Thoracic aorta (tissue), 2 donors: ENCODE measurements at places on chromosomes 3 and 15. TPM values are rescaled to one million over a fixed set of nuclear protein-coding genes. Genes with fewer than 3 reads are reported as not detected.

The DUOX2 gene
- 0.42 TPM for total RNA-seq

The GOLGA6L2 gene
- not detected for total RNA-seq

The CFAP20DC gene
- not detected for total RNA-seq

The UCN2 gene
- total RNA-seq, result 3.0 TPM

The ST3GAL6 gene
- total RNA-seq, result 16.9 TPM

The GABRR3 gene
- not detected for total RNA-seq

The UPK1B gene
- total RNA-seq, result not detected

The STRIT1 gene
- not detected for total RNA-seq

The LIPC gene
- not detected for total RNA-seq

The MME gene
- 3.6 TPM for total RNA-seq

The CTXND1 gene
- total RNA-seq, result not detected

The CPEB1 gene
- 2.8 TPM for total RNA-seq

The LRRC31 gene
- total RNA-seq, result not detected

The MYEF2 gene
- 168 TPM for total RNA-seq

The GOLGA8M gene
- total RNA-seq, result 0.81 TPM

DNA sequence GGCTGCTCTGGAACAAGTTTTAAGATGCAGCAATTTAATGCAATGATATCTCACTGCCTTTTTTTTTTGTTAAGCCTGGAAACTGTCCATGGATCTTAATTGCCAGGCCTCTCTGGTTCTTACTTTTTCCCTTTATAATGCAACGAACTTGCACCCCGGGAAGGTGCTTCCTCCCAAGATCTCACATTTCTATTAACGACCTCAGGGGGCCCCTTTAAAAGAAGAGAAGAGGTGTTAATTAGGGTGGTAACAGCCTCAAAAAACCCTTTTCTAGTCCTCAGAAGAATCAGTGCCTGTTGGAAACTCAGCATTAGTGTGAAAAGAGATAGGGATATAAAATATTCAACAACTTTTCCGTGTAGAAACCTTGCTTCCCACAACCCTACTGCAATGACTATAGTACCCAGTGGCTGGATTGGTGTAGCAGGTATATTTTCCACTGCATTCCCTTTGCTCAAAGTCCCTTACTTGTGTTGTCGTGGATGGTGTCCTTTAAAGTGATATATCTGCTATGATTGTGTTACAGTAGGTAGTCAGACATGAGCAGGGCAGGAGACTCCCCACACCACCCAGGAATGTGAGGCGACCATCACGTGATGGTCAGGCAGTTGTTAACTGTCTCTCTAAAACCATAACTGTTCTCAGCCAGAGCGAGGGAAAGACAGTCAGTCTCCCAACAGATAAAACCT, 121.8 kb downstream of the CTNNB1 start:
- no peak for DNase-seq

GRCh38 chr15:38086611-38087010, 152.2 kb downstream of the TMCO5A start:
- no peak for DNase-seq

GRCh38 chr15:40430271-40430805, 10.4 kb upstream of the BAHD1 start:
- no peak for DNase-seq

GRCh38 chr3:123611082-123611481, 26.2 kb upstream of the HACD2 start:
- no peak for DNase-seq

GRCh38 chr3:71415681-71416122, 167.8 kb downstream of the FOXP1 start:
- no peak for DNase-seq

GRCh38 chr15:100311154-100311625, 30.6 kb downstream of the ADAMTS17 start:
- no peak for DNase-seq

GRCh38 chr3:112459750-112460149, 39.5 kb downstream of the BTLA start:
- no peak for DNase-seq

DNA sequence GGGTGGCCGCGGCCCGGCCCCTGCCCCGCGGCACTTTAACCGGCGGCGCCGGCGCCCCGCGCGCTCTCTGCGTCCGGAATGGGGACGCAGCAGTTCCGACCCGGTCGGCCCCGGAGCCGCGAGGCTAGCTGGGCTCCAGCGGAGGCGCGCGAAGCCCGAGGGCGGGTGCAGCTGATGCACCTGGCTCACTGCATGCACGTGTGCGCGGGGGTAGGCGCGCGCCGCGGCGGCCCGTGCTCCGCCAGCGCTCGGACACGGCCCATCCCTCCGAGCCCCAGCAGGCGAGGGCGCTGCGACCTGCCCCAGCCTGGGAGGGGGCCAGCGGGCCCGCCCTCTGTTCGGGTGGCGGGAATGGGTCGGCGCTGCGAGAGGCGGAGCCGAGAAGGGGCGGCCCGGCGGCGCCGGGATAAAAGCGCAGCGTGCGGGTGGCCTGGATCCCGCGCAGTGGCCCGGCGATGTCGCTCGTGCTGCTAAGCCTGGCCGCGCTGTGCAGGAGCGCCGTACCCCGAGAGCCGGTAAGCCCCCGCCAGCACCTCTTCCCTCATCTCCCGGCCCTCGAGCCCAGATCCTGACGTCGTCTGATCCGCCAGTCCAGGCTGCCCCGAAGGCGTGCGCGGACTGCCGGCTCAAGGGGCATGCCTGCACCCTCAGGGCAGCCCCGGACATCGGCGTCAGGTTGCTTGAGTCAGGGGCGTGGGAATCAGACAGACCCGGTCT, at the start of the genes CHDH and IL17RB:
Gene CHDH (minus strand): TSS at position 286 of the 717 bp plus-strand sequence. CDS start 22,411 bp downstream, outside the sequence.
Gene IL17RB (plus strand): TSS at position 435 of the 717 bp plus-strand sequence. CDS start 21 bp downstream, at position 456.
- DNase-seq, result no peak

- no peak for DNase-seq
Measured at GRCh38 chr3:108863799-108864135, 41.2 kb downstream of the TRAT1 start.

DNA sequence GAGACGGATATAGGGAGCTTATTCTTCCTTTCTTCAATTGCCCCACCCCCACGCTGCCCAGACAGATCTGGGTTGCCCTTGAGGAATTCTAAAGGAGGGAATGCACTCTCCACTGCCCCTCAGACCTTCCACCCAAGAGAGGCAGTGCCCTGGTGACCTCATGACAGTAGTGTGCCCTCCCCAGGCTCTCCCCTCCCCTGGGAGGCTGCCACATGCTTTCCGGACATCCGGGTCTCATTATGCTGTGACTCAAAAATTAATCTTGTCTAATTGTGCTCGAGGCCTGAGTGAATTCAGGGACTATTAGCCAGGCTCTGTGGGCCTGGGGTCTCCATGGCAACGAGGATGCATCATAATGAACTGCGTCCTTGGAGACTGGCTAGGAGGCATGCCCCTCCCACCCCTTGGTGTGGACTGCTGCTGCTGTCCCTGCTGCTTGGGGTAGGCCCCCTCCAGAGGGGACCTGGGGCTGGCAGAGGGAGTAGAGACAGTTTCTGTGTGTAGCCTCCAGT, 20.8 kb downstream of the CORO2B start:
- no peak for DNase-seq

DNA sequence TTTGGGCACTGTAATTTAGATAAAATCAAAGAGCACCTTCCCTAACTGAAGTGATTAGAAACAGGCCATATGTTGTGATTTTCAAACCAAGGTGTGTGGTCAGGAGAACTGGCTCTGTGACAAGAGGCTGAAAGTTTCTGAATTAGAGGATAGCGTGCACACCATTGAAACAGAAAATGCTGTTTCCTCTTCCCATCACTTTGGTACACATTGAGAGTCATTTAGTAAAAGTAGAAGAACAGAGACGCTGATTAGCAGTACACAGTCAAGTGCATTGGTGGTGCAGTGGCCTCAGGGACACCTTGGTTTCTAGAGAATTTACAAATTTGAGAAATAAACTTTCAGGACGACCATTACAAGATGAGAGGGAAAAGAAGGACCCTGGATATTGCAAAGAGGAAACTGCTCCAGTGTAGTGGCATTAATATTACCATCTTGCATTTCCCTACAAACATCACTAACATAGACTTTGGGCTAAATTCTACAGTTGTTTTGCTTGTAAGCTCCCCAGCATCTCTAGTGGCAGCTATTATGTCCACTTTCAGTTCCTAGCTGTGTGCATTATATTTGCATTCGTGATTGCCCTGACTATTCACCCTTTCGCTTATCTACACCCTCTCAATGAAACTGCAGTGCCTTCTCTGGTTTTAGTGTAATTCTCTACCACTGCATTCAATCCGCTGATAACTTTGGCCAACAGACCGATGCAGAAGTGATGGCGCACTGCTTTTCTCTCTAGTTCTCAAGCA, 728.1 kb upstream of the GRM7 start:
- no peak for DNase-seq

GRCh38 chr3:48347500-48347899, 14.0 kb upstream of the SPINK8 start:
- DNase-seq, result no peak

GRCh38 chr15:39774688-39775267, 7.9 kb downstream of the FSIP1 start:
- no peak for DNase-seq

DNA sequence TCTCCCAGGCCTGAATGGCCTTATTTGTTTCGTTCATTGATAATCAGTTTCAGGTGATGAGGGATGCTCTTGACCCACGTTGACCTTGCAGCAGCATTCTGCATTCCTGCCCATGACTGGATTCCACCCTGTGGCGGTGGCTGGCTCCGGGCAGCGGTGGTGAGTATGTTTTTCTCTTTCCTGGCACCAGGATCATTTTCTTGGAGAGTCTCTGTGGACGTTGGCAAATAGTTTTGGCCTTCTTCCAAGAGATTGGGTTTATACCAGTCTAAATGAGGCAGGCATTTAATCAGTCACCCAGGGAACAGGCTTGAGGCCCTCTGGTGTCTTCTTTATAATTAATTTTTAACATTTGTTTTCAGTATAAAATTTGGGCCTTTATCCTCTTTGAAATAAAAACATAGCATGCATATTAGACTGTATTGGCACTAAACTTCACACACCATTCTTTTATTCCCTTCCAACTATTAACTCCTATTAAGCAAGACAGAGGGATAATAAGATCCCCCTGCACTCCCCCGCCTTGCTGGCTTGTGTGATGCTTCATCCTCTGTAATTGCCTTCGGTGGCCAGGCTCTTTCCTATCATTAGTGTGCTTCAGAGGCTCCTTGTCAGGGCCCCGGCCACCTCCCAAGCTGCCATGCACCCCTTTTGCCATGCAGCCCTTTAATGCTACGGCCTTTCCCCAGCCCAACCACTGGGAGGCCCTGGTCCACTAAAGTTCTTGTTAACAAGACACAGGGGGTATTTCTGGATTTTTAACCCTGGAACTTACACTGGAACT, 176.2 kb upstream of the TOPAZ1 start:
- DNase-seq, result no peak

DNA sequence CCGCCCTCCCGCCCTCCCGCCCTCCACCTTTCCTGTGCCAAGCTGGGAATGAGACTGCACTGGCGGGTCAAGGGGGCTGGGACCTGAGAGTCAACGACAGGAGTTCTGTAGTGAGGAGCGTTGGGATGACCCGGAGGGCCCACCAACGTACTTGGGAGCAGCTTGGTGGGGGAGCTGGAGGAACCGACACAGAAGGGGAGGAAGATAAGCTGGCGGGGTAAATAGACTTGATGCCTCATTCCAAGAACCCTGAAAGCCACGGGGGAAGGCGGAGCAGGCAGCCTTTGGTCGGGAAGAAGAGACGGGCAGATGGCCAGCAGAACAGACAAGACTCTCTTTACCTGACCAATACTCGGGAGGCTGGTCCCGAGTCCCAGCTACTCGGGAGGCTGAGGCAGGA, 277 bp downstream of the FMN1 start:
- no peak for DNase-seq

DNA sequence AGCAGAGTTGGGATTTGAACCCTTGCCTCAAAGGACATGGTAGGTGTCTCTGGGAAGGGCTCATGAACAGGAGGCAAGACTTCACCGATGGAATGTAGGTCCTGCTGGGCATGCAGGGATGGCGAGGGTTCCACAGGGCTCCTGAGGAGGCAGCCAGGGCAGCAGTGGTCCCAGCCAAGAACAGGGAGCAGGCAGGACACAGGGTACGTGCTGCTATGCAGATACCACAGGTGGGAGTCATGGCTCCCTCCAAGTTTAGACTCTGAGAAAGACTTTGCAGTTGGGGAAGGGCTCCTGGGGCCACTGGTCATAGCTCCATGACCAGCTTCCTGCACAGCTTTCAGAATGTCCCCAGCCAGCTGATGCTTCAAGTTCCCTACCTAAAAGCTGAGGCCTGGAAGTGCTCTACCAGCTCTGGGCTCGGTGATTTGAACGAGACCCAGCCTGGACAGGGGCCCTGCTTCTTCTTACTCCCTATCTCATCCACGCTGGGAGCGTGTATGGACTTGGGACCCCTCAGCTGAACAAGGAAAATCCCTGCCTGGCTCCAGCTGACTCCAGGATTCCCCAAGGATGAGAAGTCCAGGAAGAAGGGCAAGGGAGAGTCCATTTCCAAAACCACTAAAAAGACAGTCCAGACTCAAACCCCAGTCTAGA, 747 bp downstream of the MYL3 start:
- no peak for DNase-seq

DNA sequence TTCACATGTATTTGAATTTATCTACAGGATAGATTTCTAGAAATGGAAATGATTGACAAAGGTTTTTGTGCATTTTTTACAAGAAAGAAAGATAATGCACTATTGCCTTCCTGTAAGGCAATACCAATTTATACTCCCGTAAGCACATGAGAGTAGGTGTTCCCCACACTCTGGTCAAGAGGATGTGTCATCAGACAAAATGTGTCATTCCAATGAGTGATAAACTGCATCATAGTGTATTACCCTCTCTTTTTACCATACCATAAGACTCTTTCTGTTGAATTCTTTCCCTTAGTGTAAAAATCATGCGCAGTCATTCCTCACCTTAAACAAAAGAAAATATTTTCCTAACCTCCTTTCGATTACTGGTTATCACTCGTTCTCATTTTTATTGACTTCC, 251.0 kb downstream of the ROBO1 start:
- DNase-seq, result no peak

DNA sequence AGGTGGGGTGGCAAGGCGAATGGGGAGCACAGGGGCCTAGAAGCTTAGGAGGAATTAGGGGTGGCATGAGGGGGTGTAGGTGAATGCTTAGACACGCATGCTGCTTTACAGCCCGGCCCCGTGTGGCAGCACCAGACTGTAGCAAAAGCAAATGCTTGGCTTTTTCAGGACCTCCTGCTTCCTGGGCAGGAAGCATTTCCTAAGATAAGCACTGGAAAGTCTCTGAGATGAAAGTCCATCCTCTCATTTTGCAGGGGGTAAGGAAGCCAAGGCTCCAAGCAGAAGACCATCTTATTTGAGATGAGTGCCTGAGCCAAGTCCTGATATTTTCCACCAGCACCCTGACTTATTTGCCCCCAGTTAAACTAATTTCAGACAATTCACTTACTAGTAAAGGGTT, 12.9 kb downstream of the SSUH2 start:
- DNase-seq, result no peak
